ENCODE measurements at places on chromosomes 3 and 15.

DNA sequence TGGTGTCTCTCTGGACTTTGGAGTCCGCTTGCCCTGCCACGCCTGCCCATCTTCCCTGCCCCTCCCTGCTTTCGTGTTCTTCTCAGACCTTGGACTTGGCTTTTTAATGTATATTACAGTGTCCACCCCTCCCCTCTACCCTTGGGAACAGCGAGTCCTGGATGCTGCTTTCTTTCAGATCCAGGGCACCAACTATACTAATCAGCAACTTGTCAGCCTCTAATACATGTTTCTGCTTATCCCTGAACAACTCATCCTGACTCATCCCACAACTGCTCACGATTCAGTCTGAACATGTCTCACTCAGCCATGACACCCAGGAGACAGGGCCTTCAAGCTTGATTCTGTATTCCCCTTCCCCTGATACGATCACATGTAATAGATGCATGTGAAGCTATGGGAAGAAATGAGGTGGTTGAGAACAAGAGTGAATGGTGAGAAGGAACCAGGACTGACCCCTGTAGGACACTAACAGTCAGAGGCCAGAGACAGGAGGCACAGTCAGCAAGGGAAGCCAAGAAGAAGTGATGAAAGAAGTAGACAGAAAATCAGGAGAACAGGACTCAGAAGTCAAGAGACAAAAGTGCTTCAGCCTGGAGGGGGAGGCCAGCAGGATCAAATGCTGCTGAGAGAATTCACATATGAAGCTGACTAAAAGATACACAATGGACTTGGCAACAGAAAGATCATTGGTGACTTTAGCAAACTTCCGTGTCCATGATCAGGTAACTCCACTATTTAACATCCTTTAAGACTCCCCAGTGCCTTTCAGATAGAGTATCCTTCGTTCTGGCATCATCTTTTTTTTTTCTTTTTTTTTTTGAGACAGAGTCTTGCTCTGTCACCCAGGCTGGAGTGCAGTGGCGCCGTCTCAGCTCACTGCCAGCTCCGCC, 35.4 kb downstream of the BCL2L10 start:
- peaks cover 8% of the 10 kb centered on the region for H3K4me1 ChIP-seq
- H3K27me3 ChIP-seq: no peaks in the 10 kb centered on the region
- no peak overlapping the region for H3K4me3 ChIP-seq
- H3K36me3 ChIP-seq: no peaks in the 10 kb centered on the region

DNA sequence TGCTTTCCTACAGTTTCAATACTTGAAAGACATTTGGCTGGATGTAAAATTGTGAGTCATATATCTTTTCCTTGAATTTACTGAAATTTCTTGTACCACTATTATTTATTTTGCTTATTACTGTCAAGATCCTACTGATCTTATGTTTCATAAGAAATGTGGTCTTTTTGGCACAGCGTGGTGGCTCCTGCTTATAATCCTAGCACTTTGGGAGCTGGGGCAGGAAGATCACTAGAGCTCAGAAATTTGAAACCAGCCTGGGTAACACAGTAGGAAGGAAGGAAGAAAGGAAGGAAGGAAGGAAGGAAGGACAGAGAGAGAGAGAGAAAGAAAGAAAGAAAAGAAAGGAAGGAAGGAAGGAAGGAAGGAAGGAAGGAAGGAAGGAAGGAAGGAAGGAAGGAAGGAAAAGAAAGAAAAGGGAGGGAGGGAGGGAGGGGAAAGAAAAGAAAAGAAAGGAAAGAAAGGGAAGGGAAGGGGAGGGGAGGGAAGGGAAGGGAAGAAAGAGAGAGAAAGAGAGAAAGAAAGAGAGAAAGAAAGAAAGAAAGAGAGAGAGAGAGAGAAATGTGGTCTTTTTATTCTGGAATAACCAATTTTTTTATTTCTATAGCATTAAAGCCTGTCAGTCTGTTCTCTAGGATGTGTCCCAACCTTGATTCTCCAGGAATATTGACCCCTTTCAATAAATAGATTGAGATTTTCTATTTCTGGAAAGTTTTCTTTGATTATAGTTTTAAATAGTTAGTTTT, 572.0 kb upstream of the TGFBR2 start:
- no peak overlapping the region for H3K4me3 ChIP-seq
- H3K27me3 ChIP-seq: no peaks in the 10 kb centered on the region
- H3K4me1 ChIP-seq: no peaks in the 10 kb centered on the region
- no peak overlapping the region for H3K27ac ChIP-seq

GRCh38 chr15:68993276-68993675, 21.2 kb upstream of the NOX5 start:
- no peak for DNase-seq
- peaks cover 5% of the 10 kb centered on the region for H3K4me1 ChIP-seq
- no peak overlapping the region for H3K4me3 ChIP-seq
- no peaks in the 10 kb centered on the region for H3K36me3 ChIP-seq

DNA sequence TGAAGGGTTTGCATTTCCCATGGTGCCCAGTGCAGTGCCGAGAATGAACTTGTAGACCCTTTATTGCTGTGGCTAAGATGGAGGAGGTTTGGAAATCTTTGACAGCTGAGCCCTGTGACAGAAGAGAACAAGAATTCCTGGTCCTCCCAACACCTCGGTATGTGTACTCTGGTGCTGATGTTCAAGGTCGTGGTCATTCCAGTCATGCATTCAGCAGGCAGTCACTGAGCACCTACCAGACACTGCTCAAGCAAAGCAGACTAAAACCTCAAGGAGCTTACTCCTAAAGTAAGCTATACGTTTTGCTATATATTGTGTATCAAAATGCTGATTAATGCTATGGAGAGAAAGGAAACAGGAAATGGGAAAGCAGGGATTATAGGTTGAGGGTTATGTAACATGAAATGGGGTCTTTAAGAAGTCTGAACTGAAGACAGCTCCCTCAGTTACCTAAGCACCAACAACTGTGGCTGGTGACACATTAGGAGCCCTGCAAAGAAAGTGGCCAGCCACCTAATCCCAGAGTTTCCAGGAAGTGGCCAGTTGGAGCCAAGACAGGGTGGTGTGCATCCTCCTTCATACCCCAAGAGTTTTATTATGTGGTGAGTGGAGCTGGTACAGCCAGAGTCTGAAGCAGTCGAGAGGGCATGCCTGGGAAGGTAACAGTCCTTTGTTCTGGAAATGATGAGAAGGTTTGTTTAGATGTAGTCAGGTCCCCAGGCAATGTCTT, 65.0 kb downstream of the CCNL1 start:
- no peaks in the 10 kb centered on the region for H3K36me3 ChIP-seq
- H3K27ac ChIP-seq: no peak overlapping the region
- H3K4me1 ChIP-seq: peaks cover 10% of the 10 kb centered on the region
- no peak for DNase-seq

- no peak overlapping the region for H3K4me3 ChIP-seq
- no peak for DNase-seq
These were observed 132.6 kb downstream of the CHDH start for GRCh38 chr3:53713626-53714025.

DNA sequence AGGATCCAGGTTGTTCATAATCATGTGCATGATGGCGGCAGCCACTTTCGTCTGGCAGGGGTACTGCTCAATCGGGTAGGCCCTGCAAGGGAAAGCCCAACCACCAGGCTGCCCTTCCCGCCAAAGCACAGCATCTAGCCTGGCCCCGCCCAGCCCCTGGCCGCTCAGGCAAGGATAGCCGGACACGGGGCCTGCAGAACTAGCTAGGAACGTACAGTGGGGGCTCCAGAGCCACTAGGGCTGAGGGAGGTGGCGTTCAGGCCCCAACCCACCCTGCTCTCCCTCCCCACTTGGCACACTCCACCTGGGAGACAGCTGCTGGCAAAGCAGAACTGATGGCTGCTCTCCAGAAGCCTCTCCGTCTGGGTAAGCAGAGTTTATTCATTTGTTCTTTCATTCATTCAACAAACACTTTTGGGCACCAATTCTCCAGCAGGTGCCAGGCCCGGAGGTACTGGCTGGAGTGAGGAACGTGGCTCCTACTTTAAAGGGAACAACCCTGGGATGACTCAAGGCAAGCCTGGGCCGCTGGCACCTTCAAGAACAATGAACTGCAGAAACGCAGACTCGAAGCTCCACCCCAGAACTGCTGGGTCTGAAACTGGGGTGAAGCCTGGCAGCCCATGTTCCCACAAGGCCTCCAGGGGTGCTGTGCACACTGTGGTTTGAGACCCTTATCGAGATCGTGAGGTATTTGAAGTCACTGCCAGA, 7.8 kb downstream of the UROC1 start:
- H3K4me3 ChIP-seq: no peak overlapping the region
- H3K4me1 ChIP-seq: no peaks in the 10 kb centered on the region
- no peaks in the 10 kb centered on the region for H3K36me3 ChIP-seq
- DNase-seq: peak; percentile 53

- H3K4me1 ChIP-seq: peaks cover 34% of the 10 kb centered on the region
- peak overlapping the region; percentile 67 for H3K4me3 ChIP-seq
- H3K36me3 ChIP-seq: no peaks in the 10 kb centered on the region
- DNase-seq: no peak
These were observed 1.8 kb downstream of the ARHGEF26 start for GRCh38 chr3:154122912-154123559.
